ENCODE measurements at places on chromosomes 13 and 19. TPM values are rescaled to one million over a fixed set of nuclear protein-coding genes. Genes with fewer than 3 reads are reported as not detected.

PLK5 gene
- polyA plus RNA-seq = 0.54 TPM

DNA sequence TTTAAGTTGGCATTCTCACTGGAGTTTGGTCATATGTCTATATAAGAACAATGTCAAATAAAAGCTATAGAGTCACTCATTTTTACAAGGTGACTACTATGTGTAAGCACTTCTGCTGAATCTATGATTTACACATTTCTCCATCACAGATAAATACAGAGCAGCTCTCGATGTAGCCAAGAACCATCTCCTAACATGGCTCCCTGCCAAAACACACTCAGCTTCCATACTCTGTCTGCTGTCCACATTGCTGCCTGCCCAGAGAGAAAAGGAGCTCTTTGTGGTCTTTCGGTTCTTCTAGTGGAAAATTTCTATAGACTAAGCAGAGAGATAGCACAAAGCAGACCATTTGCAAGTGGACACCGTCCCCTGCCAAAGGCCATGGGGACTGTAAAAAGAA, 190.9 kb upstream of the KLF12 start:
- H3K4me3 ChIP-seq = no peak overlapping the region
- H3K4me1 ChIP-seq = no peaks in the 10 kb centered on the region
- no peaks in the 10 kb centered on the region for H3K27me3 ChIP-seq
- peak; percentile 88 for DNase-seq

DNA sequence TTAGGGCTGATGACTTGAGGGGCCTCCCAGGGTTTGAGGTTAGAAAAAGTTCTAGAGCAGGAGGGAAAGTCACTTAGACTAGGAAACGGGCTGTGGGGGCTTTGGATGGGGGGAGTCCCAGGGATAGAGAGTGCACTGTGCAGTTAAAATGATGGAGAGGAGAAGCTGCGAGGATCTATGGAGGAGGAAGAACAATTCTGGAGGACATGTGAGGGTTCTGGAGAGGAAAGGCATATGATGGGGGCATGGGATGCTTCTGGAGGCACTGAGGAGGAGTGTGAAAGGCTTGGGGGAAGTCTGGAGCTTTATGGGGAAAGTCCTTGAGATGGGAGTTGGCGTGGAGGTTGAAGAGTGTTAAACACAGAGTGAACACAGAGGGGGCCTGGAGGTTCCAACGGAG, 2.2 kb downstream of the KCNC3 start:
- H3K27ac ChIP-seq = no peak overlapping the region
- H3K27me3 ChIP-seq = no peaks in the 10 kb centered on the region
- H3K4me3 ChIP-seq = no peak overlapping the region
- H3K36me3 ChIP-seq = peaks cover 9% of the 10 kb centered on the region
- no peak for DNase-seq

GRCh38 chr19:49677231-49677900, at the start of gene PRMT1:
TSS of gene PRMT1 (plus strand) at chr19:49677271. CDS start at chr19:49677281, 10 bp downstream.
- H3K36me3 ChIP-seq = peaks cover 10% of the 10 kb centered on the region
- peak; percentile 65 for DNase-seq
- H3K4me3 ChIP-seq = peak within 1 kb of the TSS; percentile 95
- H3K4me1 ChIP-seq = peaks cover 10% of the 10 kb centered on the region
- no peaks in the 10 kb centered on the region for H3K27me3 ChIP-seq

GRCh38 chr19:43489979-43490599, 14.5 kb downstream of the PHLDB3 start:
- no peaks in the 10 kb centered on the region for H3K4me1 ChIP-seq
- no peak overlapping the region for H3K4me3 ChIP-seq
- no peaks in the 10 kb centered on the region for H3K36me3 ChIP-seq
- no peak for DNase-seq
- H3K27ac ChIP-seq = no peak overlapping the region

GRCh38 chr19:41939861-41940730, 11.8 kb upstream of the ERFL start:
- no peaks in the 10 kb centered on the region for H3K4me1 ChIP-seq
- H3K36me3 ChIP-seq = no peaks in the 10 kb centered on the region
- DNase-seq = peak; percentile 14
- peak overlapping the region; percentile 32 for H3K4me3 ChIP-seq
- H3K27me3 ChIP-seq = peaks cover 57% of the 10 kb centered on the region
- no peak overlapping the region for H3K27ac ChIP-seq

Data from cardiac muscle cell (in vitro differentiated cells and primary cell).